Chondrocyte (in vitro differentiated cells): ENCODE measurements at places on chromosomes 1 and 21. TPM values are rescaled to one million over a fixed set of nuclear protein-coding genes. Genes with fewer than 3 reads are reported as not detected.

DNA sequence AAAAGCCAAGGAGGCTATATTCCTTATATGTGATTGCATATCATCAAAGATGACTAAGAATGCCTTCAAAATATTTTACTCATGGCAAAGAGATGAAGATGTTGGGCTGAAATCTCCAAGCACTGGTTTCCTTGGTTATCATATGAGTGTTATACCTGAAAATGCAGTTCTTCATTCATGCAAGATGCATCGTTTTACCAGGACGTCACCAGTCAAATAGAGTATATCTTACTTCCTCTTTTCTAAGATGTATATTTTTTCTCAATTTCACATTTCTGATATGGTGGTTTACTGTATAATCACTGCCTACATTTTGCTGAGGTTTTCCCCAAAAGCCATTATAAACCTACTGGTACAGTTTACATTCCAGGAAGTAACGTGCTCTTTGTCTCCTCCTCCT, 1085.7 kb downstream of the NCAM2 start:
- DNase-seq = no peak

PROK1 gene
- not detected in 3 replicates for total RNA-seq

DNA sequence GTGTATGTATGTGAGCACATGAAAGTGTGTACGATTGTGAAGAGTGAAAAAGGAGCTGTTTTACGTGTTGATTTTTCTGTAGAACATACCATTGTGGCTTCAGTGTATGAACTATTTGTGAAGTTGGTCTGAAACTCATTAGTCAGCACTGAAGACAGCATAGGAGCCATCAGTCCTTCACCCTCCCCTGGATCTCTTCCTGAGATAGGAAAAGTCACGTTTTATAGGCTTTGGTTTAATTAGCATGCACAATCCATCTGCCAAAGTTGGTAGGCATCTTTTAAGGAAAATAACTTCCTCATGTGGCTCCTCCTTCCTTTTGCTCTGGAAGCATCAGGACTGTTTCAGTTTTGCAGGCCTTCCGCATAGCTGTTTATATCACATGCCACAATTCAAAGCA, 1.4 kb upstream of the RABIF start:
- no peak for DNase-seq

GRCh38 chr21:45588871-45589491, 46.7 kb upstream of the SLC19A1 start:
- no peak for DNase-seq

CRNN gene
- not detected in 3 replicates for total RNA-seq

CD1E gene
- total RNA-seq = not detected in 3 replicates

EPHA8 gene
- total RNA-seq = 0.46 TPM in 1 of 3 replicates, not detected in the others

- no peak for DNase-seq
Observed at GRCh38 chr1:31183126-31183525, 56.6 kb downstream of the NKAIN1 start.

RHOU gene
- total RNA-seq = 3.8 to 6.0 TPM (median 5.9 TPM) in 3 replicates

FAM177B gene
- not detected in 3 replicates for total RNA-seq

- no peak for DNase-seq
Observed at GRCh38 chr1:181531951-181532600, 48.8 kb downstream of the CACNA1E start.

FTCD gene
- total RNA-seq = 1.7 to 4.1 TPM (median 1.7 TPM) in 3 replicates

PGLYRP4 gene
- total RNA-seq = not detected in 3 replicates

- no peak for DNase-seq
Observed at GRCh38 chr1:75725861-75726361, 1.4 kb downstream of the ACADM start.

TMEM59 gene
- total RNA-seq = 294 to 335 TPM (median 301 TPM) in 3 replicates

DNA sequence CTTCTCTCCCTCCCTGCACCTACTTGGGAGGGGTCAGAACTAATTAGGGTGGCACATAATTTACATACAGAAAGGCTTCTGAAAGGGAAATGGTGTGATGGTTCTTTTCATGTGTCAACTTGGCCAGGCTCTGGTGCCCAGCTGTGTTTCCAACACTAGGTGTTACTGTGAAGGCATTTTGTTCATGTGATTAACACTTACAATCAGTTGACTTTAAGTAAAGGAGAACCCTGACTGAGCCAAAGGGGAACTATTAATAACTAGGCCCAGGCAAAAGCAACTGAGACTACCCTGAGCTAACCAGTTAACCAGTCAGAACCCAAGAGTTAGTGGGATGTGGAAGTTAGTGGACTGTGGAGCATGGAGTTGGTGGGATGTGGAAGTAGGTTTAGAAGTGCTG, 114.9 kb downstream of the SEC16B start:
- DNase-seq = no peak

DNA sequence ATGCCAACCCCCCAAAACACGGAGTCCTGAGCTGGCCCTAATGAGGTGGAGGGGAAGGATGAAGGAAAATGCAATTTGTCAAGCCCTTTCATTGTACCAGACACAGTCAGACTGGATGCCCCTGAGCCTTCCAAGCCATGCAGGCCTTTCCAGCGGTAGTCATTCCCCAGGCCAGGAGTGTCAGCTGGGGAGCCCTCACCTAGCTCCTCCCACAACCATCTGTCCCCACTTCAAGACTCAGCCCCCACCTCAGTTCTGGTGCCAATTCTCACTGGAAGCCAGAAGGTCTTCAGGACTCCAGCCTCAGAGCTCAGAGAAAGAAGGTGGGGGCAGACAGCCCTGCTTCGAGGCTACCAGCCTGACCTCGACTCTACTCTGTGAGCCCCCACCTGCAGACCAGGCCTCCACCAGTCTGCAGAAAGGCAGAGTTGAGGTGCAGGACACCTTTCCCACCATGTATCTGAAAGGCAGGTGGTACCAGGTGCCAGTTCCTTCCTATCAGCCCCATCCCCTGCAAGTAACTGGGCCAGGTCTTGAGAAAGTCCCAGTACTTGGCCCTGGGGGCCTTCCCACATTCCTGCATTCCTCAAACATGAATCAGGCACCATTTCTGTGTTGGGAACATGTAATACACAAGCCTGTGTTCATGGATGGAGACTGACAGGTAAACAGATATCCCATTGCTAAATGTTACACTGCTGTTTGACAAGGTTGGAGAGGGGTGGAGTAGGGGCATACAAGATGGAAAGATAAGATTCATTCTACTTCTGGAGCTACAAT, 180.6 kb upstream of the EDN2 start:
- DNase-seq = no peak

- no peak for DNase-seq
Observed at GRCh38 chr1:204316164-204316563, 43.6 kb downstream of the PLEKHA6 start.

DNA sequence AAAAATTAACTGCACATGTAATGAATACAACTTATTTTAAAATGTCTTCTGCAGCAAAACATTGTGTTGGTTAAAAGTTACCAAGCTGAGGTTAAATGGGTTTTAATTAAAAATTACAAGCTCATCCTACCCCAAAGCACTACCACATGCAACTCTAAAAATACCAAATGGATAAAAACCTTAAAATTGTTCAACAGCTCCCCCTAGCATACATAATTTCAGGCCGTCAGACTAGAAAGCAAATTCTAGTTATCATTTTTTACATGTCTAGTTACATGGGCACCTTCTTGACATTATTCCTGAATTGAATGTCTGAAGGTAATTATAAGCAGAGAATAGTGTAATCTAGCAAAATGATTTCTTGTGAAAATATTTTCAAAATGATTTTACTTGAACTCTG, 176.5 kb downstream of the C1orf21 start:
- DNase-seq = no peak

DNA sequence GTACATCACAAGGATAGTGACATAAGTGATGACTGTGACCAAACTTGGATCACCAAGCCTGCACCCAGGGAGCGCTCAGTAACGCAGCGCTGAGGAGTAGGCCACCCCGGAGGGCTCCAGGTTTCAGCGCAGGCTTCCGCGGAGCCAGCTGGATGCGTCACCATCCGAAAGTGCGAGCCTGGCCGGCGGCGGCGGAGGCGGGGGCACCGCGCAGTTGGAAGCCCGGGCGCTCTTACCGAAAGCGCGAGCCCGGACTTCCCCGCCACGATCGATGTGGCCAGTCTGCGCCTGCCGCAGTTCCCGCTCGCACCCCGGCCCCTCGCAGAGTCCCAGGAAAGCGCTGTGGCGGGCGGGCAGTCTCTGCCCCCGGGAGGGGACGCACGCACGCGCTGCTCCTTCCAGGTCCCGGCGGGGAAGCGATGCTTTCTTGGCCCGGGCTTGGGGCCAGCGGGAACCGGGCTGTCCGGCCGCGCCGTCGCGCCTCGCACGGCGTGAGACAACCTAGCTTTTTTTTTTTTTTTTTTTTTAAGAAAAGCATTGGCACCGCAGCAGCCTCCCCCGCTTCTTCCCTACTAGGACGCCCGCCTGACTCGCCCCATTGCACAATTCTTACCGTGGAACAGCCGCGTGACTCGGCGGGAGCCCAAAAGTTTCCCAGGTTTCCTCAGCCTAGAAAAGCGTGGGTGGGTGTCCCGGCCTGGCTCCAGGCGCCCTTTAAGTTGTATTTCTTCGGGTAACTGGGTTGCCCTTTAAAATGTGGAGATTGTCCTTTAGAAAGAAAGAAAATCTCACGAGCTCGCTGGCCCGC, 36.4 kb upstream of the JAK1 start:
- DNase-seq = peak; percentile 83

CELA3A gene
- total RNA-seq = not detected in 3 replicates

CD1D gene
- total RNA-seq = not detected in 3 replicates

- no peak for DNase-seq
Observed at GRCh38 chr1:81558291-81559076, 242.2 kb upstream of the ADGRL2 start.

GRCh38 chr1:184166485-184166884, 115.0 kb downstream of the TSEN15 start:
- no peak for DNase-seq

DNA sequence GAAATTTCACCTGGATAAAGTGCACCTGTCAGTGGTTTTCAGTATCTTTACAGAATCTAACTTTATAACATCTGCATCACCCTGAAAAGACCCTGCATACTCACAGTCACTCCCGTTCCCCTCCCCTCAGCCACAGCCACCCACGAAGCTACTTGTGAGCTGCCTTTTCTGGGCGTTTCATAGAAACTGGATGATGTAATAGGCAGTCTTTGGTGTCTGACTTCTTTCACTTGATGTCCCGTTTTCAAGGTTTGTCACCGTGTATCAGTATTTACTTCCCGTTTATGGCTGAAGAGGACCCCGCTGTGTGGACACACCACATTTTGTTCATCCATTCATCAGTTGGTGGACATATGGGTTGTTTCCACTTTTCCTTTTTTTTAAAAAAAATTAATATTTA, 47.8 kb upstream of the LRRC3 start:
- no peak for DNase-seq

KRTAP10-3 gene
- total RNA-seq = not detected in 3 replicates

GRCh38 chr1:19073311-19074186, 117.1 kb upstream of the IFFO2 start:
- no peak for DNase-seq
